ENCODE measurements at places on chromosomes 13 and 19.
A peak's percentile ranks its signal among the peaks of the same experiment; 100 is the strongest.

DNA sequence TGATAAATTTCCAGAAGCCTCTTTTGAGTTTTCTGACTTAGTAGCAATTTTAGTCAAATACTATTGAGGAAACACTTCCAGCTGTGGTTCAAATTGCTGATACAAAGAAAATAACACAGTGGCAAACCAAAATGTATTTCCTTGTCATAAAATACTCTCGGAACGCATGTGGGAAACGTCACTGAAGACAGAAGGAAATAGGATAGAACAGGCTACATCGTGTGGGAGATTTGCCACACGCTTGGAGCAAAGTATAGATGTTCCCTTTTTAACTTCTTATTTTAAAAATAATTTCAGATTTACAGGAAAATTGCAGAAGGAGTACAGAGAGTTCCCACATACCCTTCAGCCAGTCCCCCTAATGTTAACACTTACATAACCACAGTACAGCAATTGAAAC lies 88.8 kb downstream of the ING1 start:
- DNase-seq = no peak

GRCh38 chr13:28349371-28349770 lies 145.6 kb downstream of the FLT1 start:
- no peak for DNase-seq

DNA sequence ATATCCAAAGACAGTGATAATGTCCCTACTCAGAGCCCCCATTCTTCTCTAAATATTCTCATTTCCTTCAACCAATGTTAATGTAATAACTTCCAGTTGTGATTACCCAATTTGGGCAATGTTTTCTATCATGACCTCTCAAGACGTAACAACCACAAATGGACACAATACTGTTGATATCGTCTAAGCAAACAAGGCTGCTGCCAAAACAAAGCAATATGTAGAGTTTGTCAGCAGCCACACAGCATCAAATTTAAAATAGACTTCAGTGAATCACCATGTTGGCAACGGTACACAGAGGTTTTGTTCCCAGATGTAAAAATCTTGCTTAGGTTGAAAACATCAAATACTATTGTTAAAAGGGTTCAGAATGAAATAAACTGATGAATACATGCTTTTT lies 205.1 kb downstream of the DACH1 start:
- no peak for DNase-seq

DNA sequence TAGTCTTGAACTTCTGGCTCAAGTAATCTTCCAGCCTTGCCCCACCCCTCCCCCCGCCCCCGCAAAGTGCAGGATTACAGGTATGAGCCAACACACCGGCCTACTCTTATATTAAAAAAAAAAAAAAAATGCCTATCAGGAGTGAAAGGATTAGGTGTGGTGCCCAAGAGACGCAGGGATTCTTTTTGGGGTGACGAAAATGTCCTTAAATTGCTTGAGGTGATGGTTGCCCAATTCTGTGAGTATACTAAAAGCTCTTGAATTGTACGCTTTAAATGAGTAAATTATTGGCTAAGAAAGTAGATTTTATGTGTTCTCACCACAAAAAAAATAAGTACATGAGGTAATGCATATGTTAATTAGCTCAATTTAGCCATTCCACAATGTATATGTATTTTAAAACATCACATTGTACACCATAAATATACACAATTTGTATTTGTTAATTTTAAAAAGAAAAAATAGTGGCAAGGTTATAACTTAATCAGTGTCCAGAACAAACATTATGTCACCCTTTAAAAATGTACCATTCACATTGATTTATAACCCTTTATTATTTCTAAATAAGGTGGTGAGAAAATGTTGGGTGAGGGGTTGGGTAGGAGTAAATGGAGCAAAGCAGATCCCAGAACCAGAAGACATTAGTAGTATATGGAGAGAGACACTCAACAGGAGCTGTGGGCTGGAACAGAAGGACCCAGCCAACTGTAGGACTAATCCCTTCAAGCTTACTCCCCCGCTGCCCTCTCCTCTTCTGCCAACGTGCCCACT lies 3.9 kb downstream of the IGSF23 start:
- DNase-seq = no peak

DNA sequence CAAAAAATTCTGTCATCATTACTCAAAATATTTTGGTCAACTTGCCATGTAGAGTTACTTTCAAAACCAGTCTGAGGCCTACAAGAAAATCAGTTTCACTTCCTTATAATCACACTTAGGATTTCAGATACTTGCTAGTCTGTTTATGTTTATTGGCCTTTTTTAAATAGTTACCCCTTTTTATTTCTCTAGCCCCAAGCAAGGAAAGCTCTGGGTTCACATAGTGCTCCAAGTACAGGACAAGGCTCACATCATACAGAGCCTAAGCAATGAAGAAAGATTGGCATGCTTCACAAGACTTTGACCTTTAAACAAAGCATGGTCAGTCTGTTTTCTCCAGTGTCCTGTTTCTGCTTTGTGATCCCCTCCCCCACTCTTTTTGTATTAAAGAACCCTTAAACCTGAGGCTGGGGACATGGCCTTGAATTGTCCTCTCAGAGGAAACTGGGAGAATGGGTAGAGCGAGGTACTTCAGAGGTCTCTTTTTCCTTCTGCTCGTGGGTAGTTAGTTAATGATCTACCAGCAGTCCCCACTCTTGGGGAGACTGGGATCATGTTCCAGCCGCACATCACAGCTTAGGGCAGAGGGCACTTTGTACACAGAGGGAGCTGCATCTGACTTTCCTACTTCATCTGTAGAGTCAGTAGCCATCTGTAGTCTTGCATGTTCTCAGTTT lies 30.7 kb downstream of the CEACAM1 start:
- DNase-seq = peak; percentile 11

DNA sequence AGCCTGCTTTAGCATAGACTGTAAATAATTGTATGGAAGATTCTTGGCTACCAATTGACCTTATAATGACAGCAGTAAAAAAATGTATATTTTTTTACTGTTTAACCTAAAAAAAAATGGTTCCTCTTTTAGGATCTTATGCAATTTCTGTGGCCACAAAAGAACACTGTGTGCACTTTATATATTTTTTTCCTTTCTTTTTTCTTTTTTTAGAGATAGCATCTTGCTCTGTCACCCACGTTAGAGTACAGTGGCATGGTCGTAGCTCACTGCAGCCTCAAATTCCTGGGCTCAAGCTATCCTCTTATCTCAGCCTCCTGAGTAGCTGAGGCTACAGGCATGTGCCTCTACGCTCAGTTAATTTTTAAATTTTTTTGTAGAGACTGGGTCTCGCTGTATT lies 6.1 kb downstream of the FLT3 start:
- DNase-seq = no peak

- DNase-seq = no peak
Measured at GRCh38 chr13:94959626-94960025, 247.3 kb upstream of the SOX21 start.

- DNase-seq = no peak
Measured at GRCh38 chr19:45305421-45305820, 17.3 kb downstream of the CKM start.

- DNase-seq = peak; percentile 38
Measured at GRCh38 chr19:13906521-13906904, 512 bp downstream of the CC2D1A start.

DNA sequence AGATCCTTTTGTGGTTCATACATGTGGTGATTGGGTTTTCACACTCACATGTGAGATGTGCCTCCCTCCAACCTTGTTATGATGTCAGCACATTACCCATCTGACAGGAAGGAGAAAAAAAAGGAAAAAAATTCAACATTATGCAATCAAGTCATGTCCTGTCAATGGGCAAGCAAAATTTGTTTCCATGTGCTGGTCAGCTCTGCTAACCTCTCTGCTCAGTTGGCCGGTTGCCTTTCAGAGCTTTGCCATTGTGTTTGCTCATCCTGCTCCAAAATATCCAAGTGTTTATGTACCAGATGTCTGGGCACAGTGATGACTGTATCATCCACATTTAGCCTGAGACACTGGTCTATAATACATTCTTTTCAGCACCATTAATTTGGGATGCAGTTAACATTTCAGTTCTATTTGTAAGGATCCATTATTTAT lies 27.0 kb upstream of the METTL21C start:
- DNase-seq = no peak

- no peak for DNase-seq
Measured at GRCh38 chr19:7701049-7701653, 780 bp downstream of the FCER2 start.

- DNase-seq = no peak
Measured at GRCh38 chr19:50725911-50726230, 2.7 kb downstream of the CLEC11A start.

DNA sequence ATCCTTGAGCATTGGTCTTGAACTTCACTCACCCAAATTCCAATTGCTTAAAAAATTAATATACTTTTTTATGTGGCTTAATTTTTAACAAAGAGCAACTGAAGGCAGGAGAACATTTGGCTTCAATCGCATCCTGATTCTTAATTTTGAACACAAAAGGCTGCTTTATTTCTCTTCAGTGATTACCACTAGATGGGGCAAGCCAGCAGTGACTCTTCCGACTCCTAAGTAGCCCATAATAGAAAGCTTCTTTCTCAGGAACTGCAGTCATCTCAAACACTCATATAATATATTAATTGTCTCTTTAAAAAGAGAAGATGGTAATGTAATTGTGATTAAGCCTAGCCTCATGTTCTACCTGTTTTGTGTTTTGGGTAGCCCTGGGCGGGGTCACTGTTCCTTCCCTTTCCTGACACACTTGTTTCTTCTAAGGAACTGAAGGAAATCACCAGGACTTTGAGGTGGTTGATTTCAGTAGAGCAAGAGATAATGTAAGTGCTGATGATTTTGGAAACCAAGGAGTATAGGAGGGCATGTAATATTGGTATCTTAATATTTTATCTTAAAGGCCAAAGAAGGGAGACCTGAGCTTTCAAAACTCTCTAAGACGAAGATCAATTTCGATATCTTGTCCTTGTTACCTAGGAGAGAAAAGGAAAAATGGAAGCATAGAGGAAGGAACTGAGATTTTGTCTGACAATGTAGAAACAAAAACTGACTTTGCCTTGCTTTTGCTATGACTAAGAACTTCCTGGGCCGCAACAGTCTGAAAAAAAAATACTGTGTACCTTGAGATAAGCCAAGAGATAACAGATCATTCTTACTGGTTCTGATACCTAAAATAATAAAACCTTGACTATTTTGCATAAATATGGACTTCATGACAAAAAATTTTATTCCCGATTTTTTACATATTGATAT lies 73.1 kb downstream of the TNFSF13B start:
- DNase-seq = peak; percentile 65

DNA sequence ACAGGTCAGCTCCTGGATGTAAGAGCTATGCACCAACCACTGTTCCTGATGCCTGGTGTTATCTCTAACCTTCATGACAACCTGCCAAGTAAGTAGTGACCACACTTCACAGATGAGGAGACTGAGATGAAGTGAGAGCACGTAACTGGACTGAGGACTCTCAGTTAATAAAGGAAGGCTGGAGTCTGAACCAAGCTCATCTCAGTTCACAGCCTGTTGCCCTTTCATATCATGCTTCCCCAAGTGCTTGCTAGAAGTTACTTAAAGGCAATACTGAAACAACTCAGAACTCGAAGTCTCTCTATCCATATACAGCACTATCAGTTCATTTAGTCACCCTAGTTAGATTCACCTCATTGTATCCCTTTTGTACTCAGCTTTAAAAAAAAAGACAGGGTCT lies 119.7 kb downstream of the ABCC4 start:
- DNase-seq = no peak

- DNase-seq = no peak
Measured at GRCh38 chr13:36872621-36873020, 47.4 kb downstream of the SMAD9 start.

GRCh38 chr19:43525836-43526771 lies 897 bp downstream of the ETHE1 start:
- peak; percentile 52 for DNase-seq

- DNase-seq = no peak
Measured at GRCh38 chr19:1648459-1648849, 4.0 kb downstream of the TCF3 start.

- no peak for DNase-seq
Measured at GRCh38 chr13:112760931-112761330, 71.1 kb downstream of the ATP11A start.

GRCh38 chr13:59356607-59357006 lies 807.1 kb downstream of the DIAPH3 start:
- peak; percentile 86 for DNase-seq

DNA sequence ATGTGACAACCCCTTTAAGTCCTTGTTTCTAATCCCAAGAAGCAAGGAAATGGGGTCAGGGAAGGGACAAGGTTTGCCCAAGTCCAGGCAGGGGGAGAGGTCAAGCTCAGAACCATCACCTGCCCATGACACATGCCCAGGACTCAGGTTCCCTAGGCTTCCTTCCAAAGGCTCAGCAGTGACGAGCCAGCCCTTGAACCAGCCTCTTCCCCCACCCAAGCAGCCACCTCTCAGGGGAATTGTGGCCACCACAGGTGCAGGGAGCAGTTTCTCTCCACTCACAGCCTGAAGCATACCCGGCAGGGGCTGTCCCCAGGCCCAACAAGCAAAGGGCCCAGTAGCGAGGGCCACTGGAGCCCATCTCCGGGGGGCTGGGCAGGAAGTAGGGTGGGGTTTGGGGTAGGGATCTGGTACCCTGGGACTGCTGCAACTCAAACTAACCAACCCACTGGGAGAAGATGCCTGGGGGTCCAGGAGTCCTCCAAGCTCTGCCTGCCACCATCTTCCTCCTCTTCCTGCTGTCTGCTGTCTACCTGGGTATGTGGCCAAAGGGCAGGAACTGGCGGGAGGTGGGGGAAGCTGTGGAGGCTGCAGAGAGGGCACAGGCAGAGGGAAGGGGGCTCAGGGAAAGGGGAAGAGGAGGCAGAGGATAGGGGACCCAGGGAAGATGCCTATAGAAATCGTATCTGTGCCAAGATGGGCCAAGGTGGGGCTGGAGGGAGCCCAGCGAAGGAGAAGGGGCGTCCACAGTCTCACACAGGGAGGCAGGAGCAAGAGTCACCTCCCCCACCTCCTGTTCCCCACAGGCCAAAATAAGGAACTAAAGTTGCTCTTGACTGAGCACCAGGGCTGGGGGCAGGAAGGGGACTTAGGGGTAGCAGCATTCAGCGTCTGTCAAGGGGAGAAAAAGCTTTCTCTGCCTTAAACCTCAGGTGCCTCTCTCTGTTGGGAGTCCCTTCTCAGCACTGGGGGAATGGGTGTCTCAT lies at the start of gene CD79A:
TSS of gene CD79A (plus strand) at position 433 of the 986 bp plus-strand sequence. CDS start at position 459, 26 bp downstream.
- no peak for DNase-seq

DNA sequence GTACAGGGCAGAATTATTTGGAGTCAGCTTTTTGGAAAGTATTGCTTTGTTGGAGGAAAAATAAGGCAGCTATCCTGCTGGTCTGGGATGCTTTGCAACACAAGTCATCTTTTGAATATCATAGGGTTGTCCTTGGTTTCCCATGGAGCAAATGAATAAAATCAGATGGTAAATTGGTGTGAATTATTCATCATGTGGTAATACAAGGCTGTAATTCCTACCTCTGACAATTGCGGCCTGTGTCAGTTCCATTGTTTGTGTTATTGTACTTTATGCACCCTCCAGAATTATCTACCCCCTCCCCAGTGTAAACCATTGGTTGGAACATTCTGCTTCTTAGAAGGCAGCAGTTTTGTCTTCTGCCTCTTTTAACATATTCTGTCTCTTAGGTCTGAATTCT lies 46.2 kb downstream of the RNASEH2B start:
- no peak for DNase-seq

- DNase-seq = no peak
Measured at GRCh38 chr19:5572556-5573286, 5.0 kb upstream of the TINCR start.

Measured in muscle of back (tissue), 13 donors.